ENCODE measurements at places on chromosomes 7 and 10.

GRCh38 chr7:45570797-45571196, 3.4 kb upstream of the ADCY1 start:
- no peak for DNase-seq

GRCh38 chr7:75962607-75963380, 31.6 kb downstream of the TMEM120A start:
- no peak for DNase-seq

DNA sequence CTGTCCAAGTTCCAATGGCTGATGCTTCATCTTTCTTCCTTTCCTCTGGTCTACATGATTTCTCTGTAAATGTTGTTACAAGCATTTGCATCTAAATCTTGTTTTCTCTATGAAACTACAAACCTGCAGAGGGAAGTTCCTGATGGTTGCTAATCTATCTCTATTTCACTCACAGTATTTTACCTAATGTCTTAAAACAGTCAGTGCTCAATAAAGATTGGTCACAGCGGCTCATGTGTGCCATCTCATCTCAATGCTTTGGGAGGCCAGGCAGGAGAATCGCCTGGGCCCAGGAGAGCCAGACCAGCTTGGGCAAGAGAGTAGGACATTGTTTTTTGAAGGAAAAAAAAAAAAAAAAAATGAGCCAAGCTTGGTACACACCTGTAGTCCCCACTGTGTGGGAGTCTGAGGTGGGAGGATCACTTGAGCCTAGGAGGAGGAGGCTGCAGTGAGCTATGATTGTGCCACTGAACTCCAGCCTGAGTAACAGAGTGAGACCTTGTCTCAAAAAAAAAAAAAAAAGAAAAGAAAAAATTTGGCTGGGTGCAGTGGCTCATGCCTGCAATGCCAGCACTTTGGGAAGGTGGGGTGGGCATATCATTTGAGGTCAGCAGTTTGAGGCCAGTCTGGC, 71.3 kb upstream of the ARMC3 start:
- no peak for DNase-seq

DNA sequence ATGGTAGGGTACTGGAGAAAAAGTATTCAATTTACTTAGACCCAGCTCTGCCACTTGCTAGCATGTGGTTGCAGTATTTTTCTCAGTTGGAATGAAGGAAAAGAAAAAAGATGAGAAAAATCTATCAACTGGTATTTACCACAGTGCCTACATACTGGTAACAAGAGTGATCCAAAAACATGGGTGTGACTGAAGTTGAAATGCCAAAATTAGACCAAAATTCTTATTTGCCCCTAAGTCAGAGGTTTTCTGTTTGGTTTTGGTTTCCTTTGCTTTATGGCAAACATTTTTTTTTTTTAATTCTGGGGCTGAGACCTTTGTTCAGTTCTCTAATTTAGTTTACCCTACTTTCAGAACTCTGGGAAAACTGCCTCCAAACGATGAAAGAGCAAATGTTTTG, 12.3 kb downstream of the HYCC1 start:
- no peak for DNase-seq

DNA sequence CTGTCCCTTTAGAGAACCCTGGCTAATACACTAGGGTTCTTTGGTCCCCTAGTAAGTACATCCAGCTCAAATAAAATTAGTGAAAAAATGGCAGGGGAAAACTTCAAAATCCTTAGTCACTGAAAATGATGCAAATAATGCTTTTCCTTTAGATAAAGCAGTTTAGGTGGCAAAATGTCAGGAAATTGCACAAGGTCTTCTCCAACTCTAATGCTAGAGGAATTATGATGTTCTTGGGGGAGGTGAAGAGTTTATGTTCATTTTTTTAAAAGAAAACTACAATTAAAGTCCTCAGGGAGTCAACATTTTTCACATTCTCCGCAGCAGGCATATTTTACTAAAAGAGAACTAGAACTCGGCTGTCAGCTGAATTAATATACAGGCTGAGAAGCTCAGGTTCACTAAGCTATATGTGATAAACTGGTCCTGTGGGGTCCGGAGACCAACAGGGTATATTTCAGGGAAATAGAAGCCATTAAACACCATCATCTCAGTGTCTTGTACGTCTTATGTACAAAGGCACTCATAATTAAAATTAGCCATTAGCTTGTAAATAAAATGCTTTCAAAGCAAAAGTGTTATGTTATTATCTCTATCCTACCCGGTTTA, 1164.7 kb upstream of the AUTS2 start:
- no peak for DNase-seq

DNA sequence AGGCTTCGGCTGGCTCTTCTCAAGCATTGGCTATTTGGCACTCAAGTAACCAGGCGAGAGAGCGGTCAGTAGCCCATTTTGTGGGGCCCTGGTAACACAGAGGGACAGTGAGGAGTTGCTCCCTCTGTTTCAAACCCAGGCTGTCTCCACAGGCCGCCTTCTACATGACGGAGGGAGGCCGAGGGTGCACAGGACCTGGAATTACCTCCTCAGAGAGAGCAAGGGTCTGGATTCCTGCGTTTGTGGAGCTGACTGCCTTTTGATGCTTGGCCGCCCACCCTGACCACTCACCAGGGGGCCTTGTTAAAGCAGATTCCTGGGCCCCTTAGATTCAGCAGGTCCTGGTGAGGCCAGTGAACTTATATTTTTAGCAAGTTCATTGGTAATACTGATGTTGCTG, 12.3 kb downstream of the UPP1 start:
- no peak for DNase-seq
